ENCODE measurements at places on chromosomes 4 and X.

GRCh38 chr4:159455675-159456237, 352.9 kb downstream of the RAPGEF2 start:
- peak; percentile 7 for DNase-seq

DNA sequence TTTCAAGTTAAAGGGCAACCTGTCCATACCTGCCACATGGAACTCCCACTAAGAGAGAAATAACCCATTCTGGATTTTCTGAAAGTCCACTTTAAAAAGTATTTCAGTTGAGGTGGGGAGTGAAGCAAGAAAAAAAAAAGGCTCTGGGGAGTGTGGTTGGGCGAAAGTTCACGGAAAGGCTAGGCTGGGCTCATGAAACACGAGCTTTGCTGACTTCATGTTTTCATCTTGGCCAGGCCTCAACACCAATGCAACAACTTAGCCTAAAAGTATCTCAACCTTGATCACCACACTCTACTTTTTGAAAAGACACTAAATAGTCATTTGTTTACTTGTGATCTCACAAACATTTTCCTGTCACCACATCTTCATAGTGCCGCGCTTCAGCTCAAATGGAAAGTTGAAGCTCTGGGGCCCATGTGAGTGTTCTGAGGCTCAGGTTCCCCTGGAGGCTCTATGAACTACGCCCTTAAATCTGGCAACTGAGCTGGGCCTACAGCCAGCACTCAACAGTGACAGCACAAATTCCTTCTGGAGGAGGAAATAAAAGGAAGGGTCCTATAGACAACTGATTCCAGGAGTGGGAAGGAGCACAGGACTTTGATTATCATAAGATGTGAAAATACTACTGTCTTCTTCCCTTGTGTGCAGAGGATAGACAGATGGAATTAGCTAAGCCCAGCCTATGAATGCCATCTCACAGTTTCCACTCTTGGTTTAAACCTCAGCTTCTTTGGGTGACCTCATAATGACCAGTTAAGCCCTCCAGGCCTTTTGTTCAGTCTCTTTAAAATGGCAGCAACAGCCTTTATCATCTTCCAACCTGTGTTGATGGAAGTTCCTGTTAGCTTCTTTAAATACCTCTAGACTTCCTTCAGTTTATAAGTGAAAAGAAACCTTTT, 5.1 kb downstream of the CD40LG start:
- no peak for DNase-seq

DNA sequence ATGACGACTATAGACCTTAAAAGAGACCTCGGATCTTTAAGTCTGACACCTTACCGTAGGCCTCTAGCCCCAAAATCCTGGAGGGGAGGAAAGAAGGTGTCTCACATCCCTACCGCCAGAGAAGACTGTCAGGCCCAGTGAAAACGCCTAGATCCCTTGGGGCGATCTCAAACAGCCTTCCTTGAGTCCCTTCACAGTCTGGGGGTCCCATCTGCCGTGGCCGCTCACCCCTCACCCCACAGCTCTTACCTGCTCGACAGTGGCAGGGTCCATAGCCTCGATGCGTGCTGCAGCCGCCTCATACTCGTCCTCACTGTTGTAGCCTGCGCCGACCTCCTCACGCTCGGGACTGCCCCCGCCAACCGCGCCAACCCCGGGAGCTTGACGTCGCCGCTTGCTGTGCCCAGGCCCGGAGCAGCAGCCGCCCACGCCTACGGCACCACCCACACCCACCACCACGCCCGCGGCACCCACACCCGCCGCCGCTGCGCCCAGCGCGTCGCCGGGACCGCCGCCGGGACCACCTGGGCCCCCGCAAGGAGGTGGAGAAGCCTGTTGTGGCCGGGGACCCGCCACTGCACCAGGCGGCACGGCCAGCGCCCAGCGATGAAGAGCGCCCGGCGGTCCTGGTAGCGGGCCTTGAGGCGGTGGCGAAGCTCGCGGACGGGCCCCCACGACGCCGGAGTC, 536 bp downstream of the OTUD5 start:
- DNase-seq, result no peak

DNA sequence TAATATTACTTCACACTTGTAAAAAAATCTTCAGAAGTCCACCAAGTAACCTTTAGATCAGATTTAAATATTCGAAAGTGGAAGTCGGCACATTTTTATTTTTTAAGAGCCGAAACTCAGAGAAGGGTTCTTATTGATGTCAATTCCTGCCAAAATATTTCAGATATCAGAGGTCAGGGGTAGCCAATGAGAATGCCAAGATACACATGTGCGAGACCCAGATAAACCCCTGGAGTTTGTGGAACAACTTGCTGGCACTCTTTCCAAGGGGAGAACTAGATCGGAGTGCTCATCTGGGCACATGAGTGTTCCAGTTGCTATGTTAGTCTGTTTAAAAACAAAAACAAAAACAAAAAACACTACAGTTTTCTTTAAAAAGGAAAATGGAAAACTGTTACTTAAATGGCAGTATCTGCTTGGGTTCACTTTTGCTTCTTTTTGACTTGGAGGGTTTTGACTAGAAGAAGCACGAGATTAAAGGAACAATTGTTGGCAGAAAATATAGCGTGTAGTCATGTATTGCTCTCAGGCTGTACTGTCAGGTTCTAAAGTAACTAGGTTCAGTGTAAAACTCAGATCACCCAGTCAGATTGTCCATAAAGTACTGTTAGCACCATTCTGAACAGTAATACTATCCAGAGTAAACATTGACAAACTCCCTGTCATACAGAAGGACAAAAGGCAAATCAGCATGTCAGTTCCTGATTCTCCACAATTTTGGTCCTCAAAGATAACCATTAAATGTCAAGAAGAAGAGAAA, 188.0 kb upstream of the PACRGL start:
- DNase-seq, result no peak

GRCh38 chrX:21958916-21959315, 18.4 kb downstream of the SMS start:
- DNase-seq, result no peak

DNA sequence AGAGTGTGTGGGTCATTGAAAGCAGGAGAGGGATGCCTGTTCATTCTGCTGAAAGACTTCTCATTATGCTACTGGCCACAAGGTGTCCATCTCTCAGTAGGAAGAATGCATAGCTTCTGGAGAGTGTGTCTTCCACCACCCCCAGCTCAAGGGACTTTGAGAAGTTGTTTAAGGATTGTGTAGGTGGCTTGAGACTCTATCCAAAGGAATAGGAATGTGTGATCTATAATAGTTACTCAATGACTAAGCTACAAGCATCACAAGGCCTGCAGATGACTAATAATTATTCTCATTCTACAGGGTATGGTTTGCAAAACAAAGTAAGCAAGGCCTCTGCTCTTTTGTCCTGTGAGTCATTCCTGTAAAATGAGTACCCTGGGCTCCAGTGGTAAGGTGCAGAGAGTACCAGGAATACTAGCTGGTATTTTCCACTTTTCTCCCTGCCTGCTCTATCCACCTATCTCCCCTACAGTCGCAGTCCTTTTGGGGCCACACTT, 279.8 kb upstream of the BOD1L1 start:
- no peak for DNase-seq

GRCh38 chr4:78417603-78418002, 134.0 kb upstream of the ANXA3 start:
- no peak for DNase-seq

DNA sequence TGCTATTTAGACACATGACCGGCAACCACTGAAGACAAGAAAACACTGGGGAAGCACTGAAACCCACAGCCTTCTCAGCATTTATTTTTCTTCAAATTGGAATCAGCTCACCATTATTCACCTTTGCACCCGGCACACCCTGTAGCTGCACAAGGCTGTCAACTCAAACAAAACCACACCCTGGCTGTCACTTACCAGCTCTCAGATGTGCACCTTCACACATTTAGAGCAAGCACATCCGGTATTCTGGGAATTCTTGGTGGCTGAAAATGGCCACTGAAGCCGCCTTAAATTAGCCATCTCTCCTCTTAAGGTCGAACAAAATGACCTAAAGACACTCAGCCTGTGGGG, 5.9 kb downstream of the ZFYVE28 start:
- DNase-seq, result no peak

Data from putamen (tissue), 1 donor.